Liver (tissue), 10 donors: ENCODE measurements at places on chromosomes 12 and 14.

- no peak for DNase-seq
- no peak overlapping the region for H3K4me3 ChIP-seq
- no peaks in the 10 kb centered on the region for H3K36me3 ChIP-seq
- no peaks in the 10 kb centered on the region for H3K27me3 ChIP-seq
Measured at GRCh38 chr14:38199739-38200138, 8.0 kb upstream of the SSTR1 start.

DNA sequence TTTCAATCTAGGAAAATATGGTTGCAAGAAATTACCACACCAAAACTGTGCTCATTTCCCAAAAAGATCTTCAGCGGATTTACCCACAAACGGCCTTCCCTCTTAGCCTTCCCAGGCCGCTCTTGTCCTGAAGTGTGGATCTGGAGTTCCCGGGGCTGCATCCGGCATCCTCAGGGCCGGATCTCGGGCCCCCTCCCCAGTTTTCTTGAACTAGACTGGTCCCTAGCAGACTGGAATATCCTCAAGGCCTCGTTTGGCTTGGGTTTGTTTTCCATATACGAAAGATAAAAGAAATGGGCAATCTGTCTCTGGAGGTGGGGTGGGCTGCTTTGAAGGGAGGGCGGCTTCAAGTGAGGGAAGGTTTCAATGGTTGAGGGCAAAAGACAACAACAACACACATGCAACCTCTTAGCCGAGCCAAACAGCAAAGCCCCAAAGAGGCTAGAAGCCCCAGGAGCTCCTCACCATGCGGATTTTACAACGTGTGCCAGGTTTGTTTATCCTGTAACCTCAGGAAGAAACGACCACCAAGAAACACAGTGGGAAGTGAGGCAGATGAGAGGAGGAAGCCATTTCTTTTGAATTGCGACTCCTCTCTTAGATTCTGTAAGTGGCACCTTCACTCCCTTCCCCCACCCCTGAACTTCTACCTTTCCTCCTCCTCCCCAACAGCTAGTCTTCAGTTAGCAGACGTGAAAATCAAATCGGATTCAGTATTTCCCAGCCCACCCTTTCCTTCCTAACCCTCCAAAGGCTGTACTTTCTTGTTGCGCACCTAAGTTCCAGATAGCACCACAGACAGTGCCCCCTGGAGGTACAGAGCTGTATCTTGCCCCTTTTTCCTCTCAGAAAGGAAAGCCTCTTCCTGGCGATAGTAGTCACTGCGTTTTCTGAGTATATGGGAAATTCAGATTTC lies 2.6 kb downstream of the MYF6 start:
- no peak for DNase-seq
- no peak overlapping the region for H3K4me3 ChIP-seq
- no peak overlapping the region for H3K27ac ChIP-seq
- peaks cover 5% of the 10 kb centered on the region for H3K4me1 ChIP-seq
- no peaks in the 10 kb centered on the region for H3K27me3 ChIP-seq
- H3K36me3 ChIP-seq = no peaks in the 10 kb centered on the region

- no peak overlapping the region for H3K27ac ChIP-seq
- no peak overlapping the region for H3K4me3 ChIP-seq
- H3K27me3 ChIP-seq = no peaks in the 10 kb centered on the region
- H3K4me1 ChIP-seq = peaks cover 4% of the 10 kb centered on the region
Measured at GRCh38 chr12:111169032-111169431, 199.9 kb downstream of the PHETA1 start.

GRCh38 chr12:85186236-85186635 lies 93.8 kb upstream of the ALX1 start:
- no peaks in the 10 kb centered on the region for H3K27me3 ChIP-seq
- H3K27ac ChIP-seq = no peak overlapping the region
- no peaks in the 10 kb centered on the region for H3K36me3 ChIP-seq
- no peak overlapping the region for H3K4me3 ChIP-seq
- no peak for DNase-seq

DNA sequence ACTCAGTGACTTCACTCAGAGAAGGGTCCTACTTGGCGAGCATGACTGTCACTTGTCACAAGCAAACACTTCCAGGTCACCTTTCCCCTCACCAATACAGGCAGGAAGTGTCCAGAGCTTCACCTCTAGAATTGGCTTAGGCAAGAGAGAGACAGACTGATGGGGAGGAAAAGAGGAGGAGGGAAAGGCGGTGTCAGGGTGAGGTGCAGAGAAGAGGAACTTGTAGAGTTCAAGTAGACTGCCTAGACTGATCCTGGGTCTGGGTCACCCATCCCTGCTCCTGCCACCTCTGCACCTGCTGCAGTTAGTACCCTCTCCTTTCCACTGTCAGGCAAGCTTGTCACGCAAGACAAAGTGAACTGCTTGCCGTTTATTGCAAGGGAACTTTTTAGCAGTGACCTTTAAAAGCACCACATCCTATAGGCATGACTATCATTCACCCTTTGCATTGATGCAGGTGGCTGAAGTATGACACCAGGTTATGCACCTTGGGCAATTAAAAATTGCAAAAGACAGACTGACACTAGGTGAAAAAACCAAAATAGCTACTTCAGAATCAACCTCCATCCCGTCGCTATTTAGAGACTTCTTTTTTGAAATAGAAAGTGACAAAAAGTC lies 292.4 kb downstream of the SYT1 start:
- H3K27ac ChIP-seq = no peak overlapping the region
- H3K4me1 ChIP-seq = no peaks in the 10 kb centered on the region
- H3K4me3 ChIP-seq = no peak overlapping the region
- no peaks in the 10 kb centered on the region for H3K27me3 ChIP-seq

- H3K4me1 ChIP-seq = peaks cover 8% of the 10 kb centered on the region
- no peak for DNase-seq
- no peak overlapping the region for H3K27ac ChIP-seq
- H3K36me3 ChIP-seq = no peaks in the 10 kb centered on the region
- H3K4me3 ChIP-seq = no peak overlapping the region
Measured at GRCh38 chr12:62763861-62764645, 170.9 kb downstream of the PPM1H start.

DNA sequence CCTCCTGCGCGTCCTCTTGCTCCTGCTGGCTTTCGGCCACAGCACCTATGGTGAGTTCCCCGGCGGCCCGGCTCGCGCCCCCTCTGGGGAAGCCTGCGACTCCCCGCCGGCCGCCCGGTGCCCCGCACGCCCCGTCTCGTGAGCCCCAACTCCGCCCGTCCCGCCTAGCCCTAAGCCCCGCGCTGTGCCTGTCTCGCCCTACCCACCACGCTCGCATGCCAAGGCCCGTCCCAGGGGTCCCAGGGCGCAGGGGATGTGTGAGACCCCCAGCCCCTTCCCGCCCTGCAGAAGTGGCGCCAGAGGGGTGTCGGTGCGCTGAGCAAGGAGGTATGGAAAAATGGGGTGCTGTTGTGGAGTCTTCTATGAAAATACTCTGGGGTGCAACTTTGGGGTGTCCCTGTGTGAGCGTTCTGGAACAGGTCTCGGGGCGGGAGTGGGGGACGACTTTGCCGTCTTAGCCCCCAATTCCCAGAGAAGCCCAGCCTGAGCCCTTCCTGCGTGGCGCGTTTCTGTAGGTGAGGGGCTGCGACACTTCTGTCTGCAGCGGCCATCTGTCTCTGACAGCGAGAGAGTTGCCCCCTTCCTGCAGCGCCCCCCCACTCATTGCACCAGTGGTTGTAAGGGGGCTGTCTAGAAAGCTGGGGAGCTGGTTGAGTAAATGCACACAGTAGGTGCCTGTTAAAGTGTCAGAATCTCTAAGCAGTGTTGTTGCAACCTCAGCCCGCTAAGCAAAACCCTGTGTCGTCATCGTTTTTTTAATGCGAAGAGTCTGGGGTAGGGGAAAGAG lies 587 bp downstream of the DLK1 start:
- no peaks in the 10 kb centered on the region for H3K36me3 ChIP-seq
- no peaks in the 10 kb centered on the region for H3K27me3 ChIP-seq
- no peak overlapping the region for H3K27ac ChIP-seq
- DNase-seq = no peak

DNA sequence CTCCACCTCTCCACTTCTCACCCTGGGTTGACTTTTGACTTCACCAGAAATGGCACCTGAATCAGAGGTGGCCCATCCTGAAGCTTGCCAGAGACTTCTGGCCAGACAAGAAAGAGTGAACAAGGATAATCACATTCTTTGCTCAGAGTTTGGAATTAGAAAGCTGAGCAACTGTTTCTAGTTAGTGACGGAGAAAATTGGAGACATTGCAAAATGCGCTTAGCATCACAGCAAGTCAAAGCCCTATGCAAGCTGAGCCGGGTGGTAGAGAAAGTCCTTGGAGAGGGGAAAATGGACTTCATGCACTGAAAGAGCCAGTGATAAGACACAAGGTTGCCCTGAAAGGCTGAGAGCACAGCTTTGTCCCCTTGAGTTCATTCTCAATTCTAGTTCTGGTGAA lies 161.8 kb downstream of the PAH start:
- H3K27me3 ChIP-seq = no peaks in the 10 kb centered on the region
- H3K4me3 ChIP-seq = no peak overlapping the region
- DNase-seq = no peak
- H3K36me3 ChIP-seq = no peaks in the 10 kb centered on the region

GRCh38 chr14:104337351-104337750 lies 199.0 kb downstream of the KIF26A start:
- DNase-seq = no peak
- no peak overlapping the region for H3K27ac ChIP-seq
- no peaks in the 10 kb centered on the region for H3K27me3 ChIP-seq
- H3K4me3 ChIP-seq = no peak overlapping the region
